ENCODE measurements at places on chromosomes 5 and 9.

DNA sequence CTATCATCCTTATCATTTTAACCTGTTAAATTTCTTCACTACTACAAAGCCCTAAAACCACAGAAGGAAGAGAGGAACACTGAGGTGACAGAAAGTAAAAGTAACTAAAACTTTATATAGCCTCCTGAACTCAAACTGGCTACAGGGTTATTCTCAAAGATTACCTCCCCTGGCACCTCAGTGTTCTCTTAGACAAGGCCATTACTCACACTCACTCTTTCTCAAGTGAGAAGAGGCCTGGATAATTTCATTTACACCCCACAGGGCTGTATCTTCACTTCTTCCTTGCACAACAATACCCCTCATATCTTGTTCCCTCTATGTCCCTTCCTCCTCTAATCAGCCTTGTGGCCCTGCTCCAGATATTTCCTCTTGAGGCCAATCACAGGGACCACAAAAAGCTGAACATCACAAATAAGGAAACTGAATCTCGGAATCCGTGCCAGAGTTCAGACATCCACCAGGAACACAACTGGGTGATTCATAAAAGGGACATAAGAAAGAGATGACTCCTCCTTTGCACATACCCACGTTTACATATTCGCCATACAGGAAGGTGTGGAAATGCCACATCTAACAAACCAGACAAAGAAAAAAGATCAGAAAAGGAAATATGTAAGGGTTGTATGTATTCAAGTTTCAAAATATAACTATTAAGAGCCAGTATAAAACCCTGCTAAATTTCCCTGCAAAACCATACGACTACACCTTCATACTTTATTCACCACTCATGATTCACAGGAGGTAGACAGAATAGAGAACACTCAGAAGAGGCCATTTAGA is 1.7 kb upstream of the KLHL3 start:
- DNase-seq = no peak

GRCh38 chr9:110152704-110153374 is 55.1 kb downstream of the C9orf152 start:
- no peak for DNase-seq

DNA sequence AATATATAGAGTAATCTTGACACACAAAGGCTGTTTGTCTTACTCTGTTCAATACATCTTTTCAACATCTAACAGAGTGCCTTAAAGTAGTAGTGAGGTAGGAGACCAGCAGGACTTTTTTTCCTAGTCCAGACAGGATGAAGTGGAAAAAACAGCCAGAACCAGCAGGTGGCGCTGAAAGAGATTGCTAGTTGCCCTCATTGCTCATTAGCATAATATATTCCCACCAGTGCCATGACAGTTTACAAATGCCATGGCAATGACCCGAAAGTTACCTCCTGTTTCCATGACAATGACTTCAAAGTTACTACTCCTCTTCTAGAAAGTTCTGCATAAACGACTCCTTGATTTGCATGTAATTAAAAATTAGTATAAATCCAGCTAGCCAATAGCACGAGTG is 387.4 kb downstream of the ACTL7B start:
- no peak for DNase-seq

- DNase-seq = no peak
Measured at GRCh38 chr9:120555839-120556238, 24.1 kb downstream of the CDK5RAP2 start.

DNA sequence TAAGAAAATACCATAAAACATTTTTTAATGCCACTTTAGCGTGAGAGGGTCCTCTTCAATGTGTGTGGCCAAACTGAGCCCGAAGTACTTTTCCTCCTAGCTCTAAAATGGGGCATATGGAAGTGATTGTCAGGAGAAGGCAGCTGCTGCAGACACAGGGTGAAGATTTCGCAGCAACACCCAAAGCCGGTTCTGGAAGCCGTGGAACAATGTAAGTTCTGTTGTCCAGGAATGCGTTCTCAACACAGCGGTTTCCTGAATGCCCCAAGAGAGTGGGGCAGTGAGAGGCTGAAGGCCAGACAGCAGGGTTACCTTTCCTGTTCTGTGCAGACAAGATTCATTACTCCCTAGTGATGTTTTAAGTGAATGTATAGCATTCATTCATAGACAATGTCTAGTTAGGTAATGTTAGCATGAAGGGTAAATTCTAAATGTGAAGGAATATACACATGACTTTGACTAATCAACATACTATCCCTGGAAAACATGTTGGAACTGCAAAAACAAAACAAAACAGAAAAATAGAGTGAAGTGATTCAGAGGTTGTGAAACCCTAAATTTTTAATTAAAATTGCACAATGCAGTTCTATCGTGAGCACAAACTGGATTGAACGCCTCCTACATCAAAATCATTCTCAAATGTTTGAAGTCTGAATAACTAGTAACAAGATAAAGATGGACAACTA is 197.0 kb upstream of the SEMA6A start:
- DNase-seq = no peak
